H1 (cell line): ENCODE measurements at places on chromosomes 2 and 18.

GRCh38 chr2:28271919-28272250 is 120.8 kb upstream of the FOSL2 start:
- no peak overlapping the region for H3K27ac ChIP-seq
- H3K27me3 ChIP-seq: no peaks in the 10 kb centered on the region
- H3K36me3 ChIP-seq: no peaks in the 10 kb centered on the region
- DNase-seq: no peak
- H3K4me3 ChIP-seq: no peak overlapping the region

DNA sequence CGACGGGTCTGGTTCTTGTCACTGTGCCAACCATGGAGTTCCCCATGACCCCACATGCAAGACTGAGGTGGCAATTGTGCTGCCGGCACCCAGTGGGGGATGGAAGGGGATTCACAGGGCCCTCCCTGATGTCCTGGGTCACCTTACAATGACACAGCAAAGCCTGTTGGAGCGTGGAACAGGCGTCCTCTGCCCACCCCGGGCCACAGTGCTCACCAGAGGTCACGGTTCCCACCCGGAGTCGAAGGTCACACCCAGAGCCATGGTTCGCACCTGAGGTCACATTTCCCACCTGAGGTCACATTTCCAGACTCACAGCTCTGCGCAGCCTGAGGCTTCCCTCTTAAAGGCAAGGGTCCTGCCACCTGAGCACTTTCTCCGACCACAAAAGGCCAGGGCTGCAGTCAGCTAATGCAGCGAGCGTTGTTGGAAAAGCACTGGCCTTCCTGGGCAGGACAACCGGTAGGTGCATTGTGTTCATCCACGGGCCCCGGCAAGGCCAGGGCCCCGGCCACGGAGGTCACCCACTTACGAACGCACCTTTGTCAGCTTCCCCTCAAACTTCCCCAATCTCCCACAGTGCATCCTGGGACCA is 24.0 kb downstream of the KIF1A start:
- H3K4me1 ChIP-seq: peaks cover 10% of the 10 kb centered on the region
- peaks cover 19% of the 10 kb centered on the region; the same call in 1 of the 2 replicates for H3K36me3 ChIP-seq
- H3K4me3 ChIP-seq: no peak overlapping the region
- no peak overlapping the region for H3K27ac ChIP-seq
- H3K27me3 ChIP-seq: no peaks in the 10 kb centered on the region
- DNase-seq: no peak

DNA sequence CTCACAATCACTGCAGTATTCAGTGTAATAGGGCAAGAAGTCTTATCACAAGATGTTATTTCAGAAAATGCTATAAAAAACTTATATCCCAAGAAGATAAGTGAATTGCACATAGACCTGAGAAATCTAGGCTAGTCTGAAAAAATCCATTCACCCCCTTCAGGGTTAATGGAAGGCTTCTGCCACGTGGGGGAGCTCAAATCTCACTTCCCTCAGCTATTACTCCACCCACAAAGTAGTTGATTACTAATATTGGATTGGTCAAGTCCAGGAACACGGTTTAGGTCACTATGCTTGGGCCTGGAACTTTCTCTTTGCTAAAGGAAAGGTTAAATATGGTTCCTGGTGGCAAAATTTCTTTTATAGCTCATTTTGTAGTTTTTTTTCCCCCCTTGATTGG is 51.2 kb upstream of the ADAM23 start:
- no peaks in the 10 kb centered on the region for H3K27me3 ChIP-seq
- H3K4me1 ChIP-seq: no peaks in the 10 kb centered on the region
- H3K27ac ChIP-seq: no peak overlapping the region
- DNase-seq: peak; percentile 13
- H3K4me3 ChIP-seq: no peak overlapping the region
- H3K36me3 ChIP-seq: no peaks in the 10 kb centered on the region

DNA sequence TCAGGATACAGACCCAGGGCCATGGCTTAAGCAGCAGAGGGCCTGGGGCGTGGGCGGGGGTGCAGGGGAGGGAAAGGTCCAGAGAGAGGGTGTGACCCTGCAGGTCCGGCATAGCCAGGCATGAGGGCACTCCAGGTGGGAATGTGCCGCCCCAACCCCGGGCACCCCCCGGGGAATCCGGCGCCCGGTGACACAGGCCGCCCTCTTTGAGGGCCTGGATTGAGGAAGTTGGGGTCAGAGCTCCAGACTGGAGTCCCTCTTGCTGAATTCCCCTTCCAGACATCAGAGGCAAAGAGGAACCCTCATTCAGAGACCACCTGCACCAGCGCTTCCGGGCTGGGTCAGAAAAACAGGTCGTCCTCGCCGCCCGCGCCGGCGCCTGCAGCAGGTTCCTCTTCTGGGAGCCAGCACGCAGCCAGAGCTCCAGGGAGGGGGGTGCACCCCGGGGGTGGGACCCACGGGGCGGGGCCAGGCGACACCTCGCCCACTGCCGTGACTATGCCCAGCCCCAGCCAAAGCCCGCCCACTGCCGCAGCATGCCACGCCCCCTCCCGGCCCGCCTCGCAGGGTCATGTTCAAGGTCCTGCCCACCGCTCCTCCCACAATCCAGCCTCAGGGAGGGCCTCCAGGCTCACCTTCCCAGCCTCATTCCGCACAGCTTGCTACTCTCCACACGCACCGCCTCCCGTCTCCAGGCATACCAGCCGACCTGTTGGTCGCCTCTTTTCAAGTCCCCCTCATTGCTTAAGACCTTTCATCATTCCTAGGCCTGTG is 98.3 kb upstream of the ID2 start:
- peaks cover 4% of the 10 kb centered on the region for H3K4me1 ChIP-seq
- no peak overlapping the region for H3K27ac ChIP-seq
- 0 out of 2 replicates have a peak overlapping the region, but pooled peaks have one; percentile 7 for H3K4me3 ChIP-seq
- DNase-seq: peak; percentile 100

DNA sequence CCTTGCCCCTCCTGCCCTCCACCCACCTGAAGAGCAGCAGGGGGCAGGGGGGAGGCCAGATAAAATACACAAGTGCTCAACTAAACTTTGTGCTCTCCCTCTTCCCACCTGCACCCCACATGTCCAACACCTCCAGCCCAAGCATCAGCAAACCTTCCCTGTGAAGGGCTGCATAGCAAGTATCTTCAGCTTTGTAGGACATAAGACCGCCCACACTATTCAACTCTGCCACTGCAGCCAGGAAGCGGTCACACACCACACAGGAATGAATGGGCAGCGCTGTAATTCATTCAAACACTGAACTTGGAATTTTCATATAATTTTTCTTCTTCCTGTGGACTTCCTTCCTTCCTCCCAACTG is 27.5 kb downstream of the TFCP2L1 start:
- no peak overlapping the region for H3K4me3 ChIP-seq
- no peak for DNase-seq
- no peaks in the 10 kb centered on the region for H3K4me1 ChIP-seq
- no peaks in the 10 kb centered on the region for H3K27me3 ChIP-seq
